ENCODE measurements at places on chromosomes 2 and 18.
A peak's percentile ranks its signal among the peaks of the same experiment; 100 is the strongest.

DNA sequence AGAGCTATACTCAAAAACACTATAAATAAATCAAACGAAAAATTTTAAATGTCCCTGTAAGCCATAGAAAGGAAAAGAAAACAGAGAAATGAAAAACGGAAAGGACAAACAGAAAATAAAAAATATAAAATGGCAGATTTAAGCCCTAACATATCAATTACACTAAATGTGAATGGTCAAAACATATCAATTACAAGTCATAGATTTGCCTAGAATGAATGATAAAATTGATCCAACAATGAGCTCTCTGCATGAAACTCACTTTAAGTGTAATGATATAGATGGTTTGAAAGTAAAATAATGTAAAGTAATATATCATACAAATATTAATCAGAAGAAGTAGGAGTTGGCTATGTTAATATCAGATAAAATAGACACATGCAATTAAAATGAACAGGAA is 54.2 kb upstream of the TCF4 start:
- no peak for DNase-seq

GRCh38 chr2:23053601-23054000 is 331.4 kb upstream of the KLHL29 start:
- DNase-seq: no peak

DNA sequence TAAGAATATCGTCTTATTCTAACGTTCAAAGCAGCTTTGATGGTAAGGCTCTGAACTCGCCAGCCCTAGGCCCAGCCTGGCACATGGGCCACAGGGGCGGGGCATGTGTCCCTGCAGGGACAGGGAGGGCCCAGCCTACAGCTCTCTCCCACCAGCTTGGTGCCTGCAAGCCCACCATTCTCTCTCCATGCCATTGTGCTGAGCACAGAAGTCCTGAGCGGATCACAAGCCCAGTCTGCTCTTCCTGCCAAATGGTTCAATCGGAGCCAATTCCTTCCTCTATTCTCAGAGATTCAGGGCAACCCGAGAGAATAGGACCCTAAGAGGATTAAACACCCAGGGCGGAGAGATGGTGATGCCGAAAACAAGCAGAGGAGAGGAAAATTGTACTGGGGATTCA is 50.3 kb upstream of the APCDD1 start:
- DNase-seq: no peak

- no peak for DNase-seq
Observed at GRCh38 chr2:215658635-215659305, 222.9 kb upstream of the FN1 start.

DNA sequence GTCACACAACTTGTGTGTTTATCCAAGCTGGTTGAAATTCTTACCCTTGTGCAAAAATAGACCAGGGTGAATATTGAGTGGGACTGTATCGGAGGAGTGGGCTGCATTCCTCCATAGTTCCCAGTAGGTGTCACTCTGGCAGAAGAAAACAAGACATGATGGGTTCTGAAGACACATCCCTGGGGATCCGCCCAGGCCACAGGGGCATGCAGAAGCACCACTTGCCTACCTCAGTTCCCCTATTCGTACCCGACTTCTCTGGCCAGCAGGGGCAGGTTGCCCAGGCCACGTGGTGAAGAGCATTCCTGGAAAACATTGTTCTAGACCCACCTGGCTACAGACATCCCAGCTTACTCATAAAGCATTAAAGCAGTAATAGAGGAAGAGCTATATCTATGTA is 168.2 kb downstream of the FAM210A start:
- DNase-seq: peak; percentile 63

DNA sequence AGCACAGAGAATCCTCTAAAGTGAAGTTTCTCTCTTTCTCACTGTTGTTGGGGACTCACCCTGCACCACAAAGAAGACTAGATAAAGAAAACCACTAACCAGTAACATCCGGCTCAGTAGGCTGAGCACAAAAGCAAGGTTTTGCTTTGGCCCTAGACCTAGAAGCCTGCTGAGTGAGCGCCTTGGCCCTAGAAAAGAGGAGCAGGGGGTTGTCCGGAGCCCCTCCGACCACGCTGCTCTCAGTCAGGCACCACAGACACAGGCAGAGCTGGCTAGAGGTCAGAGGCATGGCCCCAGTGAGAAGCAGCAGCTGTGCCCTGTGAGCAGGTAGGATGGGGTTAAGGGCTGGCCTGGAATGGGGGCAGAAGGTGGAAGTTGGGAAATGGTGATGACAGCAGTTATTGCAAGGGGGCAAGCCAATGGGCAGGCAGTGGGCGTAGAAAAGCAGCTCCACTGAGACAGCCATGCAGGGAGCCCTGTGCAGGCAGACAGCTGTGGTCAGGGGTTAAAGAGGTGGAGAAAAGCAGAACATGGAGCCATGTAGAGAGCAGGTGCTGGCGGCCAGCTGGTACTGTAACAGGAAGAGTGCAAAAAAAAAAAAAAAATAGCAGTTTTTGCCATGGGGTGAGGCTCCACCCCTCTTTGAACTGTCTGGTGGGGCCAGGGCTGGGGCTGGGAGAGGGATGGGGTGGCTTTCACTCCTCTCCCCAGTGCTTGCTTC is 36.9 kb upstream of the SLC14A1 start:
- peak; percentile 65 for DNase-seq

GRCh38 chr2:215565897-215566296 is 130.0 kb upstream of the FN1 start:
- DNase-seq: no peak

GRCh38 chr18:58097121-58097906 is 53.3 kb downstream of the NEDD4L start:
- no peak for DNase-seq

GRCh38 chr2:9650119-9650821 is 19.5 kb upstream of the YWHAQ start:
- DNase-seq: no peak

GRCh38 chr2:70124983-70125480 is 37.8 kb downstream of the PCBP1 start:
- DNase-seq: peak; percentile 91

DNA sequence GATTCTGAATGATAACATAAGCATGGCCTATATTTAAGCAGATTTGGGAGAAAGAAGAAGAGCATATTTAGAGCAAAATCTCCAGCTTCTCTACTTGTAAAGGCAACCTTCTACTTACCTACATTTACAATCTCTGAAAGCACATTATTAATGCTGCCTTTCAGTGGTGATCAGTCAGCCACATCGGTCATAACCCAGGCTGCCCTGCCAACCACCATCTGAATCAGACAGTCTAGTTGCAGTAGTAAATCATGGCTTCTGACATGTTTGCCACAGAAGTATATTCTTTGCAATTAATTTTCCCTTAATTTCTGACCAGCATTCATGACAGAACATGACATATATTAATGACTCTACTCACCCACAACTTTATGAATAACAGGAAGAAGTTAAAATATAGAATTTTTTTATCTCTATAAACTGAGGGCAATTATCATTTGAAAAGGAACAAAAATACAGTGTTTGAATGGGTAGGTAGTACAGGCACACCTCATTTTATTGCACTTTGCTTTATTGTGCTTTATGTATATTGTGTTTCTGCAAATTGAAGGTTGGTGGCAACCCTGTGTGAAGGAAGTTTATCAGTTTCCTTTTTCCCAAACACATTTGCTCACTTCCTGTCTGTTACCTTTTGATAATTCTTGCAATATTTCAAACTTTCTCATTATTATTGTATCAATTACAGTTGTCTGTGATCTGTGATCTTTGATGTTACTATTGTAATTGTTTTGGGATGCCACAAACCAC is 531.6 kb upstream of the CHAC2 start:
- DNase-seq: no peak

- no peak for DNase-seq
Observed at GRCh38 chr2:64019975-64020528, 824 bp upstream of the VPS54 start.

- DNase-seq: no peak
Observed at GRCh38 chr2:156181208-156181607, 151.3 kb downstream of the NR4A2 start.

GRCh38 chr2:65997961-65998360 is 437.0 kb upstream of the MEIS1 start:
- no peak for DNase-seq

DNA sequence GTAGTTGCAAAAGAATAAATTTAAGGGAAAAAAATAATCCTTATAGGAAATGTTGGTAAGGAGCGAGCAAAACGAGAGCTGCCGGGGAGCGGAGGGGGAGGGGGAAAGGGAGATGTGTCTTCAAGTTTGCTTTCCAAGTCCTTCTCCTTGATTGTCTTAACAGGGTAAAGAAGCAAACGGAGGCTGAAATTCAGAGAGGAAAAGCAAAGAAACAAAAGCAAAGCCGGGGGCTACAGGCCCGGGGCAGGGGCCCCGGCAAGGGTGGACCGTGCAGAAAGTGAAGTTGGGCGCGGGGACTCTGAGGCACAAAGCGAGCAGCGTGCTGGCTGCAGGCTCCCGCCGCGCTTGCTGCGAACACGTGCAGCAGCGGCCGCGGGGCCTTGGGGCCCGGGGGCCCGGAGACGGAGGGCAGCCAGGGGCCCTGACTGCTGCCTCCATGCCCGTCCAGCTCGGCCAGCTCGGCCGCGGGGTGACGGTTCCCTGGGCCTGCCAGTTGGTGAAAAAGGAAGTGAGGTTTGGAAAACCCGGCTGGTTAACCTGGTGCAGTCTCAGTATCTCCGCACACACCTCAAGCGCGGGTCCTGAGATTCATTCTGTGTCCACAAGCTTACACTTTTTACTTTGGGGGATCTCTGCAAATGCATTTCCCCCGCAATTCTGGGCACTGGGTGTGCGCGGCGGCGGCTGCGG is 4.1 kb downstream of the BCL11A start:
- peak; percentile 51 for DNase-seq

DNA sequence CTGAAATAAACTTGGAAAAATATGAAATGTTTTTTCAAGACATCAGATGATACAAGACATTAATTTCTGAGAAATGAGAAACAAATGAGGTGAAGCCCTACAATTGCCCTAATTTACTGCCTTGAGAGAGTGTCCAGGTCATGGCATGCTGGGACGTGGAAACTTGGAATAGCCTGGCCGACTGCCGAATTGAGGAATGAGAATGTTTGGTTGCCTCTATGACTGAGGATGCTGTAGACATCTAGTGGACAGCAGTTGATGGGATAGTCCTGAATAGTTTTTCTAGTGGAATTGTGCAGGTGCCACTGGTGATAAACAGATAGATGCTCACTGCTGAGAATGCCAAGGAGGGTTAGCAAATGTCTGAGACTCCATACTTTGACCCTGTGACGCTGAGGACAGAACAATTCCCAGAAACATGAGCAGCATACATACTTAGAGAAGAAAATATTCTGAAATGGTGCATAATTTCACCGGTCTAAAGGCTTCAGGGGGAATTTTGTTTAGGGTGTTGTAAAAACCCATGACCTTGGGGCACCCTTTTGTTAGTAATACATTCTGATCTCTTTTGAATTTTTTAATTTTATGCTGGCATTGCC is 56.5 kb upstream of the CWC22 start:
- DNase-seq: no peak

GRCh38 chr18:45378308-45378707 is 237.0 kb upstream of the SLC14A2 start:
- DNase-seq: no peak

DNA sequence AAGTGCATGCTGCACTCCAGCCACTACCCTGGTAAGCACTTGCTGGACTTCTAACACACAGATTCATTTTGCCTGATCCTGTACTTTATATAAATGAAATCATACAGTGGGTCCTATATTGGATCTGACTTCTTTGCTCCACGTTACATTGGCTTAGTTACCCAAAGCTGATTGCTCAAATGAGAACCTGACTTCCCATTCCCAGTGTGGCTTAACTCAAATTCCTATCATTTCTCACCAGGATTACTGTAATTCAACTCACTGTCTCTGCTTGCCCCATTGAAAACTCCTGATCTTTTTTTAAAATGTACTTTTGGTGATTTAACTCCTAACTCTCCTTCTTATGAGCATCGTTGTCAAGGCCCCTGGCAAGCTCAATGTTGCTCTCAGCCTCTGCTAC is 1.4 kb downstream of the RSAD2 start:
- no peak for DNase-seq

- DNase-seq: no peak
Observed at GRCh38 chr2:13030606-13031005, 313.9 kb downstream of the TRIB2 start.

- no peak for DNase-seq
Observed at GRCh38 chr2:189772212-189772611, 9.6 kb upstream of the OSGEPL1 start.

DNA sequence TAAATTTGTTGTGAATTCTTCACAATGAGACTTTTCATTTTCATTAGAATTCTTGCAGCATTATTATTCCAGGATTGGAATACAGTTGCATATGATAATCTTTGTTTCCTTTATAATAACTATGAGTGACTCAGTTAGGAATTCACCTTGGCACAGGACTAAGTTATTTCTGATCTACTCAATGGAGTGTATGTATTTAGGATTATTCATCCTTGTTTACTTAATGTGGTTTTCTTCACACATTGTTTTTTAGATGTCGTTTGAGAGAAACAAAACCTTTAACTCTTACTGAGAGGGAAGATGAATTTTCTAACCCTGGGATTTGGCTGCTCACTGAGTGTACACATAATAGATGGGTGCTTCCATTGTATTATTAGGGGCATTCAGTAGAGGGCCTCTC is 970.1 kb downstream of the DPP10 start:
- DNase-seq: no peak

DNA sequence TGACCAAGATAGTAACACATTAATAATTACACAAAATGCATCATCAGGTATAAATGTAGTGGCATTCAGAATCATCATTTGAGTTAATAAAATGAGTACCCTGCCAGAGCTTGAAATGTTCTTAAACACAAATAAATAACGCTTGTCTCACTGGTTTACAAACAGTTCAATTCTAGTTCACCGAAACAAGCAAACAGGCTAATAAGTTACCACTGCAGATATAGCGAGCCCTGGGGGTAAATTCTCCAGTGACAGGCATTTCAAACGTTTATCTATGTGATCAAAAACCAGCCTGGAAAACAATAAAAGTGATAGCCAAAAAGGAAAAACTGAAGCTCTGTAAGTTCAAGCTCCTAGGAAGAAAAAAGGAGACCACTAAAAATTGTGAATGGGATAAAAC is 152.6 kb downstream of the THADA start:
- DNase-seq: no peak

GRCh38 chr18:27839141-27839540 is 337.8 kb downstream of the CDH2 start:
- no peak for DNase-seq

GRCh38 chr2:5988120-5988519 is 295.9 kb downstream of the SOX11 start:
- DNase-seq: no peak

GRCh38 chr18:22606563-22607283 is 189.0 kb upstream of the CTAGE1 start:
- no peak for DNase-seq

DNA sequence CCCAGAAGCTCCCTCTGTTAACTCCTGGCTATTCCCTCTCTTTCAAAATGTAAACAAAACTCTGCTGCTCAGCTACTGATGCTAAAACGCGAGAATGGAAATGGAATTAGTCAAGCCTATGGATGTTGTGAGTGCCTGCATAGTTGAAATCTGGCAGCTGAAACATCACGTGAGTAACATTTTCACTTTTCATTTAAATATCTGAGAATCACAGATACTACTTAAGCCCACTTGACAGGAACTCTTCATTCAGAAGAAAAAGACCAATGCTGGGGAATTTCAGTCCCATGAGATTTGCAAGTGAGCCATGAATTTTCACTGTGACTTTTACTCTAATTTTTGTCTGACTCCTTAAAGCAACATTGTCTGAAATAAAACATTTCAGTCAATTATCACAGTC is 215.3 kb upstream of the SESTD1 start:
- no peak for DNase-seq
